ENCODE measurements at places on chromosomes 13 and 19.
A peak's percentile ranks its signal among the peaks of the same experiment; 100 is the strongest.

DNA sequence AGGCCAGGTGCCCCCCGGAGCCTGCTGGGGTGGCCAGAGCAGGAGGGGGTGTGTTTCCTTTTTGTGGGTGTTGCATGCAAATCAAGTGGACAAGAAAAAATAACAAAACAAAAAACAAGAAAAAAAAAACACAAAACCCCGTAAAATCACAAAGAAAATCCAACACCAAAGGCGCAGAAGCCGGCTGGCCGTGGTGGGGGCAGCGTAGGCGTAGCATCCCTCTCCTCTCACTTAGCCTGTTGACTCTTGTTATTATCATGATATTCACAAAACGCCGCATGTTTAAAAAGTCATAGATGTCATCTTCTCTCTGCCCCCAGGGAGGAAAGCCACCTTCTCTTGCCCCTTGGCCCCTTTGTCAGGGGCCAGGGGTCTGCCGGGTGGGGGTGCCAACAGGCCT lies 978 bp upstream of the TGFBR3L start:
- no peak for DNase-seq

- no peak for DNase-seq
Observed at GRCh38 chr19:55640043-55640576, 692 bp upstream of the ZNF580 start.

DNA sequence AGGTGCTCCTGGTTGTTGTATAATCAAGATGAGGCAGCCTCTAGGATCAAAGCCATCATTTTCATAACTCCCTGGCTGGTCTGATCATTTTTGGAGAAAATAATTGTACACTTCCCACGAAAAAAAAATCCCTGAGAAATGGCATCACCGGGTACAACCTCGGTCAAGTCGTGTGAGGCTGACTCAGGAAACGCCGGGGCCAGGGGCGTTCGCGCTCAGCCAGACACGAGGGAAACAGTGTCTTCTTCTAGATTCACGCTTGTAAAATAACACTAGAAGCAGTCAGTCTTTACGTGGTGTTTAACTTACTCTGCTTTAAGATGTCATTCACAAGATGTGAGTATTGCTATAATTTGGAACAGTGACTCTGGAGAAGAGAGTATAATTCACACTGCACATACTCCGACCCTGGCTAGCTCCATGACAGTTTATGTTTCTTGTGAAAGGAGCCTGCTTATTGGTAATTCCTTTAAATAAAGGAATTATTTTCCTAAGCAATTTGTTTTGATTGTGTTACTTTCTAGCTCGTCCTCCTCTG lies 109.0 kb upstream of the SOX1 start:
- no peak for DNase-seq

- DNase-seq = no peak
Observed at GRCh38 chr19:3982701-3983541, 2.3 kb downstream of the EEF2 start.

DNA sequence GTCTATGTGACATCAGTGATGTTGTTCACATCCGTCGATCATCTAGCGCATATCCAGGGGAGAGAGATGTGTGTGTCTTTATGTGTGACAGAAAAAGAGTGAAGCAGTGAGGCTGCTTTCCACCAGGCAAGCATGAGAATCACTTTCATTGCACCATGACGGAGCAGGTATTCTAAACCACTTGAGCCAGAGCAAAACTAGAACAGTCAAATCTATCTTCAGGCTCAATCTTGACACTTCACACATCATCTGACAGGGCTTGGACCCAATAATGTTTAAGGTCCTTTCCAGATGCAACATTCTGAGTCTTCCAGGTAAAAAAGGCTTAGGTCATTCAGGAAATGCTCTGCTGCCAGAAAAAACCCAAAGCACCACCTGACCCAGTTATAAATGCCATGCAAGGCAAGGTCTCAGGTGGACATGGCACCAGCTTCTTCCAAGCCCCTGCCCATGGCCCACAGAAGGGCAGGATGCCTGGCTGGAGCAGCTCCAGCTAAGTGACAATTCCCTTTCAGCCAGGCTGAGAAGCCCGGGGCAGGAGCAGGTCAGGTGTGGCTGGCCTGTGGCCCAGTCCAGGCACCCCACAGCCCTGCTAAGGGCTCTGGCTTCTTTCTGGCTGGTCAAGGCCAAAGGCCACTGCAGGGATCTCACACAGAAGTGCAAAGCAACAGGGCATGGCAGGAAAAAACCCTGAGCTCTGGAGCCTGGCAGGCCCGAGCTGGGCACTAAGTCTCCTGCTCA lies 5.0 kb downstream of the ELAVL1 start:
- no peak for DNase-seq

GRCh38 chr13:30659980-30660379 lies 42.3 kb downstream of the USPL1 start:
- DNase-seq = no peak

DNA sequence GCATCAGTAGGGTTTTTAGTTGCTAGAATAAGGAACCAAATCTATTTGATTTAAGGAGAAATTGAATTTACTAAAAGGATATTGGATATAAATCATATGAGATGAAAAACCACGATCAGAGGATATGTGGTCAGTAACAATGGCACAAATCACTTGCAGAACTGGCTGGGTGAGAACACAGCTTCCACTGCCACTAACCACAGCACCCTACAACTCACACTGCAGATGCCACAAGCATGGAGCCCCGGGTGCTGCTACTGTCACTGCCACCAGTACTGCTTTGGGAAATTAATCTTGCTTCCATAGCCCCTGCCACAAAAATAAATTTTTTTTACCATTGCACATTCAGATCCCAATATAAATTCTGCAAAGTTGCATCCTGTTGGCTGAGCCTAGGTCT lies 40.6 kb upstream of the KLF12 start:
- DNase-seq = no peak

DNA sequence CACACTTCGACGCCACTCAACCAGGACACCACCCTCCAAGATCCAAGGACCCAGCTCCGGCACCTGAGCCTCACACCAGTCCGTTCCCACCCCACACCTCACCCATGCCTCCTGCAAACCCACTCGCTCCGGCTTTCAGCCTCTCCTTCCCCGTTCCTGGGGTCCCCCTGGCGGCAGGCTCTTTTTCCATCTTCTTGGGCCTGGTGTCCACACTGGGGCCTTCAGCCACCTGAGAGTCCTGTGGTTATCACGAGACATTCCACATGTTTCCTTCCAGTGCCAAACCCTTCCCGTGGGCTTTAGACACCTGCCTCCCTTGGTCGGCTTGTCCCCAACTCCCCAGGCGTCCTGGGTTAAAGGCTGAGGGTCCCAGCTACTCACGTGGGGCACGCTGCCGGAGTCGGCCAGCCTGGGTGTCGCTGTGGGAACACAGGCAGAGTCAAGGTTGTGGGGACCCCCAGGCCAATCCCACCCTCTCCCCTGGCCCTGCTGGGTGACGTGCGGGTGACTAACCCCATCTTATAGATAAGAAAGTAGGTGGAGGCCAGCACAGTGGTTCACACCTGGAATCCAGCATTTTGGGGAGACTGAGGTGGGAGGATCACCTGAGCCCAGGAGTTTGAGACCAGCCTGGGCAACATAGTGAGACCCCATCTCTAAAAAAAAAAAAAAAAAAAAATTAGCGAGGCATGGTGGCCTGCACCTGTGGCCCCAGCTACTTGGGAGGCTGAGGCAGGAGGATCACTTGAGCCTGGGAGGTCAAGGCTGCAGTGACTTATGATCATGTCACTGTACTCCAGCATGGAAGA lies 1.9 kb downstream of the JSRP1 start:
- DNase-seq = no peak

DNA sequence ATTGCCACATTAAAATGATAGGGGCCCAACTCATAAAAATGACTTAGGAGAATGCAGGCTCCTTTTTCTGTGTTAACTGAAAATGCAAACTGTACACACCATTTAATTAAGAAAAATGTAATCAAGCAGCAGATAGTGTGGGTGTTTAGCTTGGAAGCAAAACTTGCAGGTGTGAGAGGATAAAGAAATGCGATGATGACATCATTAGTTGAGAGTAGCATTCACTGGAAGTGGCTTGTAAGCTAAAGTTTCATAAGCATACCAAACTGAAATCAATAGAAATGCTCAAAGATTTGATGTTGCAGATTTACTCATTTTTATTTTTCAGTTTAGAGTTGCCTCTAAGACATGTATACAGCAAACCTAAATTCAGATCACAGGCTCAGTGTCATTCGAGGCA lies 86.6 kb downstream of the PRR20E start:
- DNase-seq = no peak

DNA sequence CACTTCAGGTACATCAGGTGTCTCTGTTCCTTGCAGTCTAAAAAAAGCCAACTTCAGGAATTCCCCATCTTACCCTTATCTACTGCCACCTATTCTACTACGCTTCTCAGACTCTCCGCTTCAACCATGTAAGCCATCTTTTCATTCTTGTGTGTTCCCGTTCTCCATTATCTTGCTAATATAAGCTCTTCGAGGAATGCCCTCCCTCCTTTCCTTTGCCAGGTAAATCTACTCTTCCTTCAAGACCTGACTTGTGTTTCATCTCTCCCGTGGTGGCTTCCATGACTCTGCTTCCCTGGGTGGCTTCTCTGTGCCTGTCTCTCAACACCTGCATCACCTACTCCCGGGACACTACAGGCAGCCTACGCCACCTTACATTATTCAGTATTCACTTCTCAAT lies 42.3 kb upstream of the MEDAG start:
- DNase-seq = no peak

- no peak for DNase-seq
Observed at GRCh38 chr19:17842663-17843291, 5.0 kb downstream of the JAK3 start.

DNA sequence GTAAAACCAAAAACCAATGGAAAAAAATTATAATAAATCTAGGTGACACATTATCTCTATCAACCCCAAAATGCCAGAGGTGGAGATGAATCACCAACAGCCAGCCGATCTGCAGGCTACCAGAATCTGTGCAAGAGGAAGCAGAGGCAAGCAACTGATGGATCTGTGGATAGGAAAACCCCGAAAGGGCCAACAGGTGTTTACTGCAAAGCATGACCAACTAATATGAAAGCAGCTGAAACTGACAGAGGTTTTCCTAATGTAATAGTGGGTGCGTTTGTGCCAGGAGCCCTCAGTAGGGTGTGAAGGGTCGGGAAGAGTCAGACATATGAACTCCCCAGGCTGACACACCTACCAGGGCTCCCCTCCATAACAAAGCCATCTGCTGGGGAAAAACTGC lies 554.6 kb downstream of the RFC3 start:
- DNase-seq = no peak

DNA sequence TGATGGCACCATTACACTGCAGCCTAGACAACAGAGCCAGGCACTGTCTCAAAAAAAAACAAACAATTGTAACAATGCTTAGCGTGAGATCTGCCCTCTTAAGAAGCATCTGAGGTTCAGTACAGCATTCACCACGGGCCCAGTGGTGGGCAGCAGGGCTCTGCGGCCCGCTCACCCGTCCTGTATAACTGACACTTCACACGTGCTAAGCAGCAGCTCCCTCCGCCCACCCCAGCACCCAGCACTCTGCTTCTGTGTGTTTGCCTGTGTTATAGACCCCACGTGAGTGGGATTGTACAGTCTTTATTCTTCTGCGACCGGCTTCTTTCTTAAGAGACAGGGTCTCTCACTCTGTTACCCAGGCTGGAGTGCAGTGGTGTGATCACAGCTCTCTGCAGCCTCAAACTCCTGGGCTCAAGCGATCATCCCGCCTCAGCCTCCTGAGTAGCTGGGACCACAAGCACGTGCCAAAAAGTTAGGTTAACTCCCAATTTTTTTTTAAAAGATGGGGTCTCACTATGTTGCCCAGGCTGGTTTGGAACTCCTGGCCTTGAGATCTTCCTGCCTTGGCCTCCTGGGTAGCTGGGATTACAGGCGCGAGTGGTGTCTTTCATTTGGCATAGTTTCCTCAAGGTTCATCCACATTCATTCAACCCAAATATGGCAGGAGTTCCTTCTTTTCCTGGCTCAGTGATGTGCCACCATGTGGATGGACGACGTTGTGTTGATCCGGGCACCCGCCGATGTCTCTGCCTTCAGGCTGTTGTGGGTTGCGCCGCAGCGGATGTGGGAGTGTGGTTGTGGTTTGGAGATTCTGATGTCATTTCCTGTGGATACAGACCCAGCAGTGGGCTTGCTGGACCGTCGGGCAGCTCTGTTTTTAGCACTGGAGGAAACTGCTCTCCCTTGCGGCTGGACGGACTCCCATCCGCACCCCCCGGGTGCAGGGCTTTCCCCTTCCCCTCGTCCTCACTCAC lies 170.0 kb downstream of the KDM4B start:
- DNase-seq = no peak

DNA sequence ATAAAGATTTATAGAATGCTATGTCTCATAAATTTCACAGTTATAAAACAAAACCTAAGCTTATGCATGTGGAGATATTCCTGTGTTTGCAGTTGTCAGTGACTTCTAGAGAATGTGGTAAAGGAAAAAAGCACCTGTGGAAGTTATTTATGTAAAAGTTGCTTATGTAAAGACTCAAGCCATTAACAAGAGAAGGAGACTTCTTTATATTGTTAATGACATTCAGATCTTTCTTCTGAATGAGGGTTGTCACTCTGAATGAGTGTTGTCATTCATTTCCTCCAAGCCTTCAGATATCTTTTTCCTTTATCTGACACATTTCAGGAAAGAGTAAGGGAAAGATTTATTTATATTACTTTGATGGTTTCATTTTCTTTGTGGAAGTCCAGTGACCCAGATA lies 202.6 kb downstream of the TM9SF2 start:
- no peak for DNase-seq

DNA sequence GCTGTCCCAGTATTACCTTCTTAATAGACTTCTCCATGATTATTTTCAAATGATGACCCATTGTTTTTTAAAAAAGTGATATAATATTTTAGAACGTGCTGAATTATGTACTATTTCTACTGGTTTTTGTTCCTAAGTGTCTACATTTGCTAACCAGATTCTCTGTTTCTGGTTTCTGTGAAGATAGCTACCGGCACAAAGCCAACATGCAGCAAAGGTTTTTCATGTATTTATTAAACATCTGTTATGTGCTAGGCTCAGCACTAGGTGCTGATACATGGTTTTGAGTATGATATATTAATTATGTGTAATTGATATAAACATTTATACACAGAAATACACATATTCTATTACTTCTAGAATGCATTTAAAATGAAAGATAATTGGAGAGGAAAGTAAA lies 1035.6 kb downstream of the PCDH17 start:
- no peak for DNase-seq

GRCh38 chr13:45373162-45373547 lies 32.2 kb upstream of the TPT1 start:
- no peak for DNase-seq

DNA sequence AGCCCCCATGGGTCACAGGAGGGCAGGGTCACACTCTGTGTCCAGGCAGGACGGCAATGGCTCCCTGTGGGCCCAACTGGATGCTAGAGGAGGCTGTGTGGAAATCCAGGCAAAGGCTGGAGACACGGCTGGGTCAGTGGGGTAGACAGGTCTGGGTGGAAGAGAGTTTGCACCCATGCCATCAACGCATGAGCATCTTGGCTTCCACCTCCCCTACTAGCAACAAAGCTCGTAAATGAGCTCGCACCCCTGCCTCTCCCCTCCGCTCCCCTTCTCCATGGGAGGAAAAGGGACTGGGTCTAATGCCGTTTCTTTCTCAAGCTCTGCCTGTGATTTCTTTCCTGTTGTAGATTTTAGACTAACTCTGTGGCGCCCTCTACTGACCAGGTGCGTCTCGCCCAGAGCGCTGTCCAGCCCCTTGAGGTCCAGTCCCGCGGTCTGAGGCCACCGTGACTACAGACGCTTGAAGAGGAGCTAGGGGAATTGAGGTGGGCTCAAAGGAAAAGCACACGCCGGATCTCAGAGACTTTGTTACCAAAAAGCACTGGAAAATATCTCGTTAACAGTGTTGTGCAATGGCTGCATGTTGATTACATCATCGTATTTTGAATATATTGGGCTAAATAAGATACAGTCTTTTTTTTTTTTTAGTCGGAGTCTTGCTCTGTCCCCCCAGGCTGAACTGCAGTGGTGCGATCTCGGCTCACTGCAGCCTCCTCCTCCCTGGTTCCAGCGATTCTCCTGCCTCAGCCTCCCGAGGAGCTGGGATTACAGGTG lies 50.7 kb upstream of the USP29 start:
- DNase-seq = peak; percentile 73

All from uterus (tissue), 4 donors.